ENCODE measurements at places on chromosomes 4 and X.
A peak's percentile ranks its signal among the peaks of the same experiment; 100 is the strongest.

DNA sequence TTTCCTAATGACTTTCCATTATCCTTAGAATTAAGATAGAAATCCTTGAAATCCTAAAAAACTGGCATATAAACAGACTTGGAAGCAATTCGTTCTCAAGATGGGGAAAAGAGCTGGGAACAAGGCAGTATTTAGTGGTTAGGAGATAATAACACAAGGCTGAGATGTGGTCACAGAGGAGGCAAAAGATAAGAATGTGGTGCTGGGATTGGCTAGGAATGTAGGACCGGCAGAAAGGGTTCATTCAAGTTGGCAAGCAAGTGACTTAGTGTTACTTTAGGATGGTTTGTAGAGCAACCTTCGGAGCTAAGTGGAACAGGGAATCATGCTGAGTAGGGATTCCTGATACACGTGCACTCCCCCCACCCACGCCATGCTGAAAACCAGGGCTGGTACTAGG lies 121.9 kb upstream of the RPS6KA3 start:
- no peak overlapping the region for H3K27ac ChIP-seq
- no peaks in the 10 kb centered on the region for H3K36me3 ChIP-seq
- no peak for DNase-seq
- H3K27me3 ChIP-seq, result no peaks in the 10 kb centered on the region
- H3K4me1 ChIP-seq, result no peaks in the 10 kb centered on the region

GRCh38 chrX:149638860-149639259 lies 7.3 kb upstream of the TMEM185A start:
- H3K4me3 ChIP-seq, result no peak overlapping the region
- H3K27me3 ChIP-seq, result no peaks in the 10 kb centered on the region
- H3K27ac ChIP-seq, result no peak overlapping the region
- DNase-seq, result no peak

DNA sequence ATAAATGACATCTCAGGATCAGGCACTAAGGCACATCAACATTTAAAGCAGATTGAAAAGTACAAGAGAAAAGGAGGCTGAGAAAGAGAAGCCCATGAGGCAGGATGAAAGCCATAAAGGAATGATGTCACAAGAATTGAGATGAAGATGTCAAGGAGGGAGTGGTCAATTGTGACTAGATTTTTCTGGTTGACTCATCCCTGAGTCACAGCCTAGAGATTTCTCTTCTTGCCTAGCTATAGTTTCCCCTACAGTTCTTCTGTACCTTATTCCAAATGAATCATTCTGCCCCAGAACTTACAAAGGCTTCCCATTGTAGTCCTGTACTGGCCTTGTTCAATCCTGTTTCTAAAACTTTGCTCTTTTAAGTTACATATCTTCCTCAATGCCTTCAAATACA lies 3.4 kb upstream of the USP53 start:
- H3K27me3 ChIP-seq, result no peaks in the 10 kb centered on the region
- H3K4me1 ChIP-seq, result peaks cover 18% of the 10 kb centered on the region
- H3K36me3 ChIP-seq, result no peaks in the 10 kb centered on the region

DNA sequence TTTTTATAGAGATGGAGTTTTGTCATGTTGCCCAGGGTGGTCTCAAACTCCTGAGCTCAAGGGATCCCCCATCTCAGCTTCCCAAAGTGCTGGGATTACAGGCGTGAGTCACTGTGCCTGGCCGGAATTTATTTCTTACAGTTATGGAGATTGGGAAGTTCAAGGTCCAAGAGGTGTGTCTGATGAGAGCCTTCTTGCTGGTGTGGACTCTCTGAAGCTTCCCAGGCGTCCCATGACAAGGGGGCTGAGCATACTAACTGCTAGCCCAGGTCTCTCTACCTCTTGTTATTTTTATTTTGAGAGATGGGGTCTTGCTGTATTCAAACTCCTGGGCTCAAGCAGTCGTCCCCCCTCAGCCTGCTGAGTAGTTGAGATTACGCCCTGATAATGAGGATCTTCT lies 2.9 kb upstream of the NSD2 start:
- H3K27me3 ChIP-seq, result peaks cover 15% of the 10 kb centered on the region
- peaks cover 13% of the 10 kb centered on the region for H3K4me1 ChIP-seq
- no peak for DNase-seq
- no peak overlapping the region for H3K4me3 ChIP-seq

DNA sequence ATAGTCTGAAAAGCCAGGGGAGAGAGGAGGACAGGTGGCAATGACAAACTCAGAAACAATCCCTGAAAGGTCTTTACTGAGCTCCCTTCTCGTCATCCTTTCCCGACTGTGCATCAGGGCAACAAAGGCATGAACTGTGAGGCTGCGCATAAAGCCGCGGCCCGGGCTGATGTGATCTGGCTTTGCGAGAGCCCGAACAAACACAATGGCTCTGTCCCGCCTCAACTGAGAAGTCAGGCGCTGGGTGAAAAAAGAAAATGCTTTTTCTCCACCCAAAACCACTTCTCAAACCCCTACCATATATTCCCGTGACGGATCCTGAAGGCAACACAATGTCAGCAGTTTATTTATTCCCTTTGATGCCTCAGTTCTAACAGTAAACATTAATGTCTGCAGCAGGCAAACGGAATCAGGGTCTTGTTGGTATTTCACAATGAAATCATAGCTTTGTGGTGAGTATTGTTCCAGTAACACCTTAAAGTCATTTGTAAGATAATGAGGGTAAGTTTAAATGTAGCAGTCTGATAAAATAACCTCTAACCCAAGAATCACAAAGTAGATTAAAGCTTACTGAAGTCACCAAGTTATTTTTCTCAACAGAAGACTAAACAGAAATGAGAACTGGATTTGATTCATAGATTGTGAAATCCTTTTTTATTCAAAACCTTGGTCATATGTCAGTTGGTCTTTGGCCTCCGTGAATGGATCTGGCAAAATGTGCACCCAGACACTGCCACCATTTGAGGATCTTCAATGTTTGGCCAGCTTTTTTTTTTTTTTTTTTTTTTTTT lies 67.4 kb downstream of the APBB2 start:
- H3K27ac ChIP-seq, result peak overlapping the region; percentile 62
- peak; percentile 62 for DNase-seq
- H3K4me1 ChIP-seq, result peaks cover 18% of the 10 kb centered on the region
- H3K4me3 ChIP-seq, result peak overlapping the region; percentile 11
- peaks cover 4% of the 10 kb centered on the region for H3K36me3 ChIP-seq

- no peaks in the 10 kb centered on the region for H3K36me3 ChIP-seq
- no peak for DNase-seq
- no peaks in the 10 kb centered on the region for H3K4me1 ChIP-seq
- H3K27me3 ChIP-seq, result peaks cover 32% of the 10 kb centered on the region
Measured at GRCh38 chrX:37847733-37848197, 394 bp upstream of the DYNLT3 start.

- no peak for DNase-seq
- no peak overlapping the region for H3K27ac ChIP-seq
- no peaks in the 10 kb centered on the region for H3K4me1 ChIP-seq
- no peaks in the 10 kb centered on the region for H3K27me3 ChIP-seq
Measured at GRCh38 chrX:154661899-154662298, 8.5 kb upstream of the CTAG2 start.

DNA sequence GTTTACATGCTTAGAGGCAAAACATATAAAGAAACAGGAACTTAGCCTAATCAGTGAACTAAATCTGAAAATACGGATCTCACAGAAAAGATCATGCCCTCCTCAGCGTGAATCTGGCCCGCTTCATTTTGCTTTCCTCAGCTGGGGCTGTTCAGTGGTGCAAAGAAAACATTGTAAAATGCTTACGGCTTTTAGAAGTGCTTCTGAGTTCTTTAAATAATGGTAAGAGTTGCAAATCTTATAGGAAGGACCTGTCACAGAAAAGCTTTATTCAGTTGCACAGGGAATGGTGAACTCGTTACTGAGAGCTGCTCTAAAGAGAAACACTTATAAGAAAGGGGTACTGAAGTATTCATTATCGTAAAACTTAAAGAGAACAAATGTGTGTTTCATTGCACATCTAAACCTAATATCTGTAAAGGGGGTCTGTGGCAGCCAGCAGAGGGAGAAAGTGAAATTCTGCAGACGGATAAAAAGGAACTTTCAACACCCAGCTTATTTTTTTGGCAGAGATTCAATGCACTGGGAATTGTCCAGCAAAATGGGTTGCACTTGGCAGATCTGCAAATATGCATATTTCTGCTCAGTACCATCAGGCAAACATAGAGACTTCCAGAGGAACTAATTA lies 139.2 kb upstream of the ANK2 start:
- H3K4me3 ChIP-seq, result no peak overlapping the region
- peak overlapping the region; percentile 77 for H3K27ac ChIP-seq
- H3K36me3 ChIP-seq, result peaks cover 5% of the 10 kb centered on the region
- no peaks in the 10 kb centered on the region for H3K27me3 ChIP-seq

GRCh38 chr4:35559559-35560365 lies 684.6 kb downstream of the ARAP2 start:
- no peaks in the 10 kb centered on the region for H3K36me3 ChIP-seq
- no peaks in the 10 kb centered on the region for H3K27me3 ChIP-seq
- H3K27ac ChIP-seq, result no peak overlapping the region
- no peaks in the 10 kb centered on the region for H3K4me1 ChIP-seq
- no peak overlapping the region for H3K4me3 ChIP-seq

- H3K4me1 ChIP-seq, result no peaks in the 10 kb centered on the region
- no peak for DNase-seq
- no peaks in the 10 kb centered on the region for H3K27me3 ChIP-seq
- no peak overlapping the region for H3K4me3 ChIP-seq
Measured at GRCh38 chr4:179292468-179292867, 1850.2 kb upstream of the AGA start.

DNA sequence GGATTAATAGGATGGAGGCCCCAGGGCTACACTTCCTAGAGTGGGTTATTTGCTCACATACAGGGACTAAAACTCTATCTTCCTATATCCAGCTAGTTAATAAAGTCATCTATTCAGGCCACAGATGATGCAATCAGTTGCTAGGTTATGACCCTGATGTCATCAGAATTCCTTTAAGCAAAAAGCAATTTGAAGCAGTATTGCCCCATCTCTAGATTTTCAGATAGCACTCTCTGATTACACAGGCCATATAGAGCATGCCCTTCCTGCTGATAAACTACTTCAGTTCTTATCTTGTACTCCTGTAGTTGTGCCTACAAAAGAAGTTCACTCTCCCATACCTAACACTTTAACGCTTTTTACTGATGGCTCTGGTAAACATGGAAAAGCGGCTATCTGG lies 84.8 kb downstream of the TMEM144 start:
- no peak overlapping the region for H3K4me3 ChIP-seq
- H3K36me3 ChIP-seq, result no peaks in the 10 kb centered on the region
- no peaks in the 10 kb centered on the region for H3K27me3 ChIP-seq
- H3K4me1 ChIP-seq, result no peaks in the 10 kb centered on the region

DNA sequence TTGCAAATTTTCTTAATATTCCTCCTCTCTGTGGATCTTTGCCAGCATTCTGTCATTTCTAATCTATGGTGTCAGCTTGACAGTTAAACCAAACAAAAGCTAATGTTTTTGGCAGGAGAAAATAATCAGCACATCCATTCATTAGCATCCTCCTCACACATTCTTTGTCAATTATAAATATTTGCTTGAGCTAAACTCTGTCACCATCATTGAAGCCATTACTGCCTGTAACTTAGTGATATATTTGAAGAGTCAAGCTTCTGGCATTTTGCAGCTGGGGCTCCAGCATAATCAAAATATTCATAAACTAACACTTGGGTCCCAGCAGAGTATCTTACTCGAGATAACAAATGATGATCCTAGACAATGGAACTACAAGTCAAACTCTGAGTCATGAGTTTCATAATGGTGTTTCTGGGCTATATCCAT lies 126.1 kb downstream of the EIF4E start:
- no peaks in the 10 kb centered on the region for H3K36me3 ChIP-seq
- no peaks in the 10 kb centered on the region for H3K27me3 ChIP-seq
- no peak overlapping the region for H3K27ac ChIP-seq
- H3K4me3 ChIP-seq, result peak overlapping the region; percentile 5
- no peak for DNase-seq
- peaks cover 20% of the 10 kb centered on the region for H3K4me1 ChIP-seq

DNA sequence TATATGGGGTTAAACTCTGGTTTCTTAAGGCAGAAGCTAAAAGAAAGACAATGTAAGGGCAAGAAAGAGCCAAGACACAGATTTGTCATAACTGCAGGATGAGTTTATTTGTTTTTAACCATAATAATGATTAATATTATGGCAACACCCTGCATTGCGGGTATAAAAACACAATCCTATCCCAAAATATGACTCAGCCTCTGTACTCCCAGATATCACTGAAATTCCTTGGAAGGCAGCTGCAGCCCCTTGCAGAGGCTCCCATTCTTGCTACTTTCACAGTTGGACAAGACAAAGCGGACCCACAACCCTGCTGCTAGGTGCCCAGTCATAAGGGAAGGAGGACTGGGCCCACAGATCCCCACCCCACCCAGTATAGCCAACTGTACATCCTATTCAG lies 20.4 kb upstream of the FGF16 start:
- DNase-seq, result no peak
- no peaks in the 10 kb centered on the region for H3K36me3 ChIP-seq
- no peak overlapping the region for H3K4me3 ChIP-seq
- H3K27ac ChIP-seq, result no peak overlapping the region
- no peaks in the 10 kb centered on the region for H3K27me3 ChIP-seq
- H3K4me1 ChIP-seq, result no peaks in the 10 kb centered on the region

Measured in endodermal cell (in vitro differentiated cells).